ENCODE measurements at places on chromosomes 7 and 10. TPM values are rescaled to one million over a fixed set of nuclear protein-coding genes. Genes with fewer than 3 reads are reported as not detected.

The GIMAP8 gene
- total RNA-seq, result 9.4 TPM

GRCh38 chr10:60975716-60976115 lies 31.7 kb upstream of the RHOBTB1 start:
- H3K4me3 ChIP-seq, result no peak overlapping the region
- H3K4me1 ChIP-seq, result peaks cover 7% of the 10 kb centered on the region
- H3K27me3 ChIP-seq, result no peaks in the 10 kb centered on the region
- DNase-seq, result no peak

The UPK3BL2 gene
- total RNA-seq, result 7.3 TPM

DNA sequence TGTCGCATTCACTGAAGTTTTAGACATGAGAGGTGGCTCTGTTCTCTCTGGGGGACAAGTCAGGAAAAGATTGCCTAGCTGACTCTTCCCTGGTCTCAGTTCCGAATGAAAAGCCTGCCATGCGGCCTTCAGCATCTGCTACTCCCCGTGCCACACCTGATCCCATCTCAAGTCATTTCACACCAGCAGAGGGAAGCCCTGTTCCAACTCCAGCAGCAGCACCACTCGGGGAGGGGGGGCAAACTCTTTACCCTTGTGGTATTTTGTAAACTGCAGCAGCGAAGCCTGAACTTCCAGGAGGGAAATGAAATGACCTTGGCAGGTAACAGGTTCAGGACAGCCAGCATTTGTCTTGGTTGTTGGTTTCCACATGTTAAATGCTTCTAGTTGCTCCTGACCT lies 13.8 kb downstream of the LRRC4 start:
- peaks cover 4% of the 10 kb centered on the region for H3K36me3 ChIP-seq
- no peak overlapping the region for H3K27ac ChIP-seq
- no peak overlapping the region for H3K4me3 ChIP-seq
- no peaks in the 10 kb centered on the region for H3K27me3 ChIP-seq
- no peak for DNase-seq

GRCh38 chr7:25383402-25383801 lies 155.1 kb upstream of the NPVF start:
- no peaks in the 10 kb centered on the region for H3K27me3 ChIP-seq
- no peak overlapping the region for H3K4me3 ChIP-seq
- H3K36me3 ChIP-seq, result no peaks in the 10 kb centered on the region
